Keratinocyte (primary cell): ENCODE measurements at places on chromosomes 1 and 21.

GRCh38 chr21:31298618-31299269 lies 45.3 kb downstream of the TIAM1 start:
- DNase-seq: no peak

DNA sequence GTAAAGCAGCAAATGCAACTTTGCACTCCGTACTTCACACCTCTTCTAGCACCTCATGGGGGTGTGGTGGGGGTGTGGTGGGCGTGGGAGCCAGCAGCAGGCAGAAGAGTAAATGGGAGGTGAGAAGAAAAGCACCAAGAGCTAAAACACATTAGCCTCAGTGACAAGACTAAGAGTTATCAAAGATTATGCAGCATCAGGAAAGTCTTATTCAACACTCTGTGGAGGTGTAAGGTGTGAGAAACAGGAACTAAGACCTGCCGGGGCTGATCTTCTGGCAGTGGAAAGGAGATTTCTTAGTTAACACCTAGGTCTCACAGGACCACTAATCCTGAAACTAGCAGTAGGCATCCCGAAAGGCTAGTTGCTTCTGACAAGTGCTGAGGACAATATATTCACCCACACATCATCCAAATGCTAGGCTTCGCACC lies 9.9 kb downstream of the TGFBR3 start:
- DNase-seq: no peak

DNA sequence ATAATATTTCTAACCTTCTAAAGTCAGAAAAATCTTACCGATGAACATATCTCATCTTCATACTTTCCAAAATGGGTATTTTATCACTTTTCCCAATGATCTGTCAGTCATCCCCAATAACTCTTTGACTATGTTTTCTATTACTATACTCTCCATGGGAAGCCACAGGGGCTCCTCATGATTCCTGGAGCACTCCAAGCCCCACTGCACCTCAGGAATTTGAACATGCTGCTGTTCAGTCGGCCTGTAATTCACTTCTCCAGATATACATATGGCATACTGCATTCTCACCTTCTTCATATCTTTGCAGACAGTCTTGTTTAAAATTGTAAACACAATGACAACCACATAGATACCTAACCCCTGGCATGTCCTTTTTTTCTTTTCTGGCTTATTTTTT lies 333.0 kb downstream of the BRINP3 start:
- DNase-seq: no peak

DNA sequence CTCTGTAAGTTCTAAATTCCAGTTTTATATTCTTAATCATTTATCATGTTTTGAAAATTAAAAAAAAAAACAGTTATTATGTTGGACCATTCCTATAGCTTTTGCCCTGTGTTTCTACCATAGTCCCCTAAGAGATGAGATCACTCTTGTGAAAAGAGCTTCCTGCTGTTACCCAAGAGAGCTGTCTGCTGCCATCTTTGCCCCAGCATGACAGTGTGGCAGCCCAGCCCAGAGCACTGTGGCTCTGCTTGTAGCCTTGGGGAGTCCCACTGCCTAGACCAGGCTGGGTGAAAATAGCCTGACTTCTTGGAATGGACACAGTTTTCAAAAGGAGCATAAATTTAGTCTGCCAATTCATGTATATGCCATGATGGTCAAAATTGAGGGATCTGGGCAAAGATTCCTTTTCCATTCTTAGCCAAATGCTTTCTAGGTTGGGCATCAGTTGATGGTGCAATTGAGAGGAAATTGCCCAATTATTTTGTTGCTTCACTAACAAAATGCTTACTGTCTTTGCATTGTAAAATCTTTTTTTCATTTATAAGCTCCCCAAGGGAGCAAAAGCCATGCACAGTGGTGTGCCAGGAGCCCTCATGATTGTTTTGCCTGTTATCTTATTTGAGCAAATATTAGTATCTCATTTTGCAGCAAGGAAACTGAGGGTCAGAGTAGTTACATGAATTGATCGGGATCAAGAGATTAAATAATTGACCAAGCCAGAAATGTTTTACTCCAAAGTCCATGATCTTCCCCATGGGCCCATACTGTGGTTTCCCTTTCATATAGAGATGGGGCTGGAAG lies 72.8 kb downstream of the ETS2 start:
- no peak for DNase-seq

GRCh38 chr1:18949686-18950400 lies 6.6 kb downstream of the IFFO2 start:
- no peak for DNase-seq

DNA sequence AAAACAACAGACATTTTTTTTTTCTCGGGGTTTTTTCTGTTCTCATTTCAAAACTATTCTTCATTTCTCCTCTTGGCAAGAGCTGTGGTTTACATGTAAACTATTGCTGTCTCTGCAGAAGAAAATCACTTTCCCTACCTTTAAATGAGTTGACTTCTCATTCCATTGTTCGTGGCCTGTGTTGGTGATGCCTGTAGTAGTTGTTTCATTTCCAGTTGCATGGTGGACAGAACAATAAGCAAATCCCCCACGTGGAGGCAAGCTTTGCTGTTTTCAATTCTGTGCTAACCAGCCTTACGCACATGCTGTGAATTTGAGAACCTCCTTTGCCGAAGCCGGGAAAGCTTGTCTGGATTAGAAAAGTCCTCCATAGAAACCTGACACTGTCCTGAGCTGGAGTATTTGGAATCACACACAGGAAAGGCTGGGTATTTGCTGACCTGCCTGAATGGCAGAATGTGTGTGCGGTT lies 26.2 kb upstream of the MAP3K7CL start:
- no peak for DNase-seq

- no peak for DNase-seq
Observed at GRCh38 chr1:37347104-37347649, 127.2 kb upstream of the ZC3H12A start.

- DNase-seq: no peak
Observed at GRCh38 chr1:246761396-246761795, 37.2 kb downstream of the SCCPDH start.

- no peak for DNase-seq
Observed at GRCh38 chr1:35773711-35774110, 3.9 kb upstream of the CLSPN start.

DNA sequence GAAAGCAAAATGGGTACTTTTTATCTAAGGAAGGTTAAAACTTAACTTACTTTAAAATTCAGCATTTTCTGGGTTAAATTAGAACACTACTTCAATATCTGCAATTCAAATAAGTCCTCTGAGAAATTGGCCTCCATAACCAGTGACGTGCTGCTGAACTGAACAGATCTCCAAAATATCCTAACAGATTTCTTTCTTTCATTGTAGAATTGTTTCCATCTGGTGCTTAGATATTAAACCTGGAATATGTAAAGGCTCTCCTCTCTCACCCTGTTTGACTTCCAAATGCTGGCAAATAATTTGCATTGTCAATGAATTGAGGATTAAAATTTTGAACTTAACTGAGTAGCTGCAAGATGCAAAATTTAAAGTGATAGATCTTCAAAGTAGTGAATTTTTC lies 316.9 kb upstream of the CXADR start:
- DNase-seq: no peak

- no peak for DNase-seq
Observed at GRCh38 chr1:2416403-2416802, 4.0 kb upstream of the PEX10 start.

DNA sequence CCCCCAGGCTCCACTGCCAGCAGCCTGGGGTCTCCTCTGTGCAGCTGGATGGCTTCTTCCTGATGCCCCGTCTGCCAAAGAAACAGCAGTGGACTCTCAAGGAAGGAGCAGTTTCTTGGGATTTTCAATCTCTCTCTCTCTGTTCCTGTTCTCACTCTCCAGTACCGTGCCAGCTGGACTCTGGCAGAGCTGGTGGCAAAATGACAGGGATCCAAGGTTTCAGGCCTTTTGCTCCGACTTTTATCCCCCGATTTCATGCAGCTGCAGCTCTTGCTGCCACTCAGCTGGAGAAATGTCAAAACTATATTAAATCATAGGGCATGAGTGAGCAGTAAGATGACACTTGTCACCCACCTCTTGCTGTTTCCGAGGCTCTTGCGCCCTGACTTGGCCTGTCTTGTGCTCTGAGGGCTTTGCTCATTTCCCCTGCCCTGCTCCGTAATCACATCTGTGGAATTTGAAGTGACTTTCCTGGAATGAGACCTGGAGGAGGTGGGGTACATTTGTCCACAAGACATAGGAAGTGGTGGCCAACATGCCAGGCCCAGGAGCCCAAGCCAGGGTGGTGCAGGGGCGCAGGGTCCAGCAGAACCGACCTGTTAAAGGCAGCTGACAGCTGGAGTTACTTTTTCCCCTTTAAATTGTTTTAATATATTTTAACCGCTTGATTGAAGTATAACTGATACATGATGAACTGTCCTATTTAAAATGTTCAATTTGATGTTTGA lies 576.2 kb downstream of the PTPRU start:
- no peak for DNase-seq

DNA sequence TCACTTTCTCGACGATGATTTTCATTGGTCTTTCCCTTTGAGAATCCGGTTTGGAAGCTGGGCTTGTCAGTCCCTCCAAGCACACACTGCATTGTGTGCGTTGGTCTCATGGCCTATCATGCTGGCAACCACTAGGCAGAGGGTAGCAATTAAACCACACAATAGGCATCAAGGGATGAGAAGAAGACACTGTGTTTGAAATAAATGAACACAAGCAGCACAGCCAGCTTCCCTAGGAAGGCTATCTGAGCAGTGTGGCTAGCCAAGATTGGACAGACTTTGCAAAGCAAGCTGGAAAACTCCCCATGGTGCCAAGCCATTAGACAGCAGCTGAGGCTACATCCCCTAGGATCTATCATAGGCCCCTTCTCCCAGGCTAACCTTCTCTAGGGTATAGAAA lies 288.7 kb downstream of the NUF2 start:
- no peak for DNase-seq

GRCh38 chr1:118928739-118929554 lies 59.2 kb downstream of the TBX15 start:
- no peak for DNase-seq

DNA sequence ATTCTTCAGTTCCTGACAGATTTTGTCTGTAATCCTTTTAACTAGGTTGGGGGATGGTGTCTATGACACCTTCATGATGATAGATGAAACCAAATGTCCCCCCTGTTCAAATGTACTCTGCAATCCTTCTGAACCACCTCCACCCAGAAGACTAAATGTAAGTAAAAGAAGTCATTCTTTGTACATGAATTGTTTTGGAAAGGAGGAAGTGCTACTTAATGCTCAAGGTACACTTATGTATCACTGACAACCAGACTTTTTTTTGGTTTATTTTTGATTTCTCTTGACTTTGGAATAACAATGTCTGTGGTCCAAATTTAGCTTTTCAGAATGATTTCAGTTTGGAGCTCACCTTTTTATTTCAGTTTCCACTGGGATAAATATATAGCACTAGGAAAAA lies 2.3 kb downstream of the DYRK3 start:
- DNase-seq: no peak

- no peak for DNase-seq
Observed at GRCh38 chr1:55713516-55713915, 498.4 kb upstream of the USP24 start.

DNA sequence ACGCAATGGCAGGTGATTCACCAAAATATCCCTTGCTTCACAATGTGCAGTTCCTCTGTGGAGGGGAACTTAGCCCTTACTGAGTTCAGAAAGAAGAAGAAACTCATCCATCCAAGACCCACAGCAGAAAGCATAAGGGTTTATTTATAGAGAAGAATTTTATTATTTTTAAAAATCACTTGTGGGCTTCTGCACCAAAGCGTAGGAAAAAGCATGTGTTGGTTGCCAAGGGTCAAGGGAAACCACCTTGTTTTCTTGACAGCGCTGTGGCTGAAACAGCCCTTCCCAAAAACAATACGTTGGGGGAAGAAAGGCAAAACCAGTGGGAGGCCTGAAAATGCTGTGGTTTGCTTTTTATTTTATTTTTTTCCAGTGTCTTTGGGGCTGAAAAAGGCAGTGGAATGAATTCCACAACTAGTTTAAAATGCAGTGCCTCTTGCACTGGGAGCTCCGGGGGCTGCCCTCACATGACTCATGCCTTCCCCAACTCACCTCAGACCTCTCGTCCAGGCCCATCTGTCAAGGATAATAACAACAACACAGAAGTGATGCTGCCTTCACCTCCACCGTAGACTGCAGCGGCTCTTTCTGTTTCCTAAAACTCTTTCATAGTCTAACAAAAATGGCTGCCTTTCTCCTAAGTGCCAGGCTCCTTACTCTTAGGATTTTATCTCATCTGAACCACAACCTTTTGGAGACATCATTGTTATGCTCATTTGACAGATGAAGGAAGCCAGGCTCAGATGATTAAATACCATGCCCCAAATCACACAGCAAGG lies 224.2 kb upstream of the JUN start:
- DNase-seq: no peak

GRCh38 chr1:155012026-155012546 lies 9.5 kb downstream of the ZBTB7B start:
- no peak for DNase-seq

DNA sequence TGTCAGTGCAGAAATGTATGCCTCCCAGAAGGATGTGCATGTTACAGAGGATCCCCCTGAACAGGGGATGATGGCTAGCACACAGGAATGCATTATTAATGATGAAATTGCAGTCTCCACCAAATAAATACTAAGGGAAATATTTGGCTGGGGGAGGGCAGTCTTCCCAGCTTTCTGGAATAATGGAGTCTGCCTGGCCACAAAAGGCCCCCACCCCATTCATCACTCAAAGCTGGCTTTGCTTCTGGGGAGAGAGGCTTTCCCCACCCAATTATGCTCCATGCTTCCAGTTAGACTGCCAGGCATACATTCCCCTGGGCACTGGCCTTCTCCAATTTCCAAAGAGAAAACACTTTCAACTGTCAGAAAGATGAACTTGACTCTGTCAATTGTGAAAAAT lies 302.7 kb downstream of the SIPA1L2 start:
- DNase-seq: no peak

- no peak for DNase-seq
Observed at GRCh38 chr1:14600405-14601112, 2.1 kb downstream of the KAZN start.

DNA sequence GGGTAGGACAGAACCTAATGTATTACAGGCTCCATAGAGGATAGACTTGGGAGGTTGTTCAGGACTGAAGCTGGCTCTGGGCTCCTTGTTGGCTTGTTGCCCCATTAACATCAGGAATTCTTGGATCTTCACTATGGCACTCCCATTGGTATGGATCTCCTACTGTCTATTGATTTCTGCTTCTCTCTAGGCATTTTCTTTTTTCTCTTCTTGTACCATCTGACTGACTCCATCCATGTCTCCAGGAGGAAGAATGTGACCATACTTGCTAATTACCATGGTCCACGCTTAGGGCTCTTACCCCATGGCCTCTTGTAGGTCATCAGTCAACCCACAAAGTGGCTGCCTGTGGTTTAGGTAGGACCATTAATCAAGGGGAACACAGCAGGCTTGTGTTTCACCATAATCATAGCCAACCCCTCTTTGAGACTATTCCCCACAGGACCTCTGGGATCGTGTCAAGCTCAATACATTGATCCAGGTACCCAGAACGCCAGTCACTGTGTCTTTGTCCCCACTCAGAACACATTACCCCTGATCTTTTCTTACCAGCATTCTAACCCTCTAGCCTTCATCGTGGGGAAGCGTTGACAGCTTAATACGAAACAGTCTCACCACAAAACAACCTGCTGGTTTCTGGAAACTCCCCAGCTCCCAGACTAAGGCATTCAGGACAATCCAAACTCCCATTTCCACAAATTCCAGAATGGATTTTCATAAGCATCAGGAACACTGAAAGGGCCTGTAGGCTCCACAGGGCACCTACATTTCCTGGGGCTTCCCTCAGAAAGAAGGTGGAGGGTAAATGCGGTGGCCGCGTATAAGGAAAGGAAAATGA lies 97.1 kb downstream of the ETS2 start:
- no peak for DNase-seq
